Activated CD4-positive, alpha-beta T cell treated with anti-CD3 and anti-CD28 coated beads for 4 hours (primary cell): ENCODE measurements at places on chromosomes 5 and 9.

DNA sequence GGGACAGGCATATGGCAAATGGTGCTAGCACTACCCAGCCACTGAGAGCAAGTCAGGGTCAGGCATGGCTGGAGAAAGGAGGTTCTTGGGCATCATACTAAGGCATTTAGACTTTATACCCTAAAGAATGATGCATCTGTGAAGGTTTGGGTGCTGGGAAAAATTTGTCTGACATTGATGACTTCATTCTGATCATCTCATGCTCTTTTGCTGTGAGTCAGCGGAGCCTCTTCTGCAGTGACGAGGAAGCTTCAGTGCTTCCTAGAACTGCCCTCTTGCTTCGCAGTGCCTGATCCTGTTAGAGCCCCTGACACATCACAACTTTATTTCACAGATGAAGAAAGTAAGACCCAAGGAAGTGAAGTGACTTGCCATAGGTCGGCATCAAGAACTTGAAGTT lies 266.6 kb upstream of the GAS1 start:
- DNase-seq = no peak

DNA sequence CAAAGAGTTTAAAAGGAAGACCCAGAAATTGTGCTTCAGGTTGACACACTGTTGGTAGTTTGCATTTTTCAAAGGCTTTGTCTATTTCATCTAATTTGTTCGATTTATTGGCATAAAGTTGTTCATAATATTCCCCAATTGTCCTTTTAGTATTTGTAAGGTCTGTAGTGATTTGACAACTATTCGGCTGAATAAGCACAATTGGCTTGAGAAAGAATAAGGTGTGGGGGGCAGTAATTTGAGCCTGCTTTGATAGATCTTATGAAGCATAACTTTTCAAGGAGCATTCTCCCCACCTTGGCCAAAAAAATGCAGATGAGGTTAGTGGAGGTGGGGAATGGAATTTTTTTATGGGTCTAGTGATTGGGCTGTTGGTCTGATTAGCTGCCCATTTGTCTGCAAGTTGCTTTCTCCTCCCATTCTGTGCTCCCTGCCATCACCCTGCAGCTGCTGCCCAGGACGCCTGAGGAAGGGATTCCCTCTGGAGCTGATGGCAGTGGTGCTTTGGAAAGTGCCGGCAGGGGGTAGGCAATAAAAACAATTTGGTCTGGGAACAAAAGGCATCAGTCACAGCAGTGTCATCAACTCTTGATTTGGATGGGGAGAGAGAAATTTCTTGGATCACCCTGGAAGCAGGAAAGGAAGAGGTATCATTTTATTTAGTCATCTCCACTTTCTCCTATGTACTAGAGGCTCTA lies 26.6 kb downstream of the WNT8A start:
- no peak for DNase-seq

GRCh38 chr9:21806644-21807043 lies 4.2 kb downstream of the MTAP start:
- DNase-seq = no peak

DNA sequence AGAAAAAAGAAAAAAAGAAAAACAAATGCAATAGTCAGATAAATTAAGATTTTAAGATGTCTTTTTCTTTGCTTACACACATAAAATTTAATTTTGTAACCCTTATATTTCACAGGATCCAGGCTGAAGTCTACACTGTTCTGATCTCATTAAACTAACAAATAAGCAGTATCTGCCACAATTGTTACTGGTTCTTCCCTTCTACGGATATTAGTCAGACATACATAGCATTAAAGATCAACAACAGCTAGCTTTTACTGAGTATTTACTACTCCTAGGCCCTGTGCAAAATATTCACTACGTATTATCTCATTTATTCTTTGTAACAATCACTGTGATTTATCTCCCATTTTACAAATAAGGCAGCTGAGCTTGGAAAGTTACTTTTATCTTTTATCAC lies 34.9 kb downstream of the GNAQ start:
- DNase-seq = no peak

GRCh38 chr5:152686931-152687330 lies 281.9 kb upstream of the NMUR2 start:
- no peak for DNase-seq

DNA sequence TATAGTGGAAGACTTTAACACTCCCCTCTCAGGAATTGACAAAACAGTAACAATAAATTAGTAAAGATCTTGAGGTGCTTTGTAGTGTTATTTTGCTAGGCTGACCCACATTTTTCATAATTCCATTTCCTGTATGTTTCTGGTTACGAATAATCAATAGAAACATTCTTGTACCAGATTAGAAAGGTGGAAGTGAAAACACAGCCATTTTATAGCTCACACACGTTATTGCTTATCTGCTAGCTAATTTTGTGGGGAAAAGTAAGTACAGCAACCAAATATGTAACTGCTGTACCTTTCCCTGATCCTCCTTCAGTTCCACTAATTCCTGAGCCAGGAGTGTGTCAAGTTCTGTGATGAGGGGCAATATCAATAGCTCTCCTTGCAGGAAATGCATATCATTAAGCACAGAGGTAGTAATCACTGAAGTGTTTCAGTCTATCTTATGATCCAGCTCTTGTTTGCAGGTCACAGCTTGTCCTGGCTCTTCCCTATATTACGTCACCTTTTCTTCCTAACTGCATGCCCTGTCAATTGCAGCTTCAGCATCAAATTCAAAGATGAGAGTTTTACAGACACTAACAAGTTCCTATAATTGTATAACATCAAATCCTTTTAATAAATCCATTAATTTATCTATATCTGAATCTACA lies 59.4 kb downstream of the MINAR2 start:
- DNase-seq = no peak

GRCh38 chr9:14068690-14069089 lies 245.3 kb downstream of the NFIB start:
- no peak for DNase-seq

DNA sequence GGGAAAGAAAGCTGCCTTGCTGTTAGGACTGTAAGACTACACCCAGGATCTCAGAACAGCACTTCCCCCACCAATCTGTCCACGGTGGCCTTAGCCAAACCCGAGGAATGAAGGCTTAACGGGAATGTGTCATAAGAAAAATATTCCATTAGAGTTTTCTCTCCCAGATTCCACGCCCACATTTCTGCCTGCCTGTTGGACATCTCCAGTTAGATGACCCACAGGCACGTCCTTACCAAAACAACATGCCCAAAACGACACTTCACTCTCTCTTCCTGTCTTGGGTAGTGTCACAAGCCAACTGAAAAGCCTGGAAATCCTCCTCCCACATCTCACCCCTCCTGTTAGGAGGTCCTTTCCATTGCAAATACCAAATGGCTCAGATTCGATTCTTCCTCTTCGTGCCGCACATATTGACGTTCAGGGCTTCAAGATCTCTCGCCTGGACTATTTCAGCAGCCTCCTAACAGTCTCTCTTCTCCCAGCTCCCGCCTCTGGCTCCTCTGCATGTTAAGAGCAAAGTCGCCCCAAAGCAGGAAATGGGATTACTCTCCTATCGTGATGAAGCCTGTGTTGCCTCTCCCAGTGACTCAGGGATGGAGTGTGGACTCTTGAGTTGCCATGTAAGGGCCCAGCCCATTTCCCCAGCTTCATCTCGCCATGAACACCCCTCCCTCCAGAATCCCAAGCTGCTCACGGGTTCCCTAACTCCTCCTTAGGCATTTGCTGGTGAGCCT lies 159.3 kb downstream of the NR3C1 start:
- no peak for DNase-seq

DNA sequence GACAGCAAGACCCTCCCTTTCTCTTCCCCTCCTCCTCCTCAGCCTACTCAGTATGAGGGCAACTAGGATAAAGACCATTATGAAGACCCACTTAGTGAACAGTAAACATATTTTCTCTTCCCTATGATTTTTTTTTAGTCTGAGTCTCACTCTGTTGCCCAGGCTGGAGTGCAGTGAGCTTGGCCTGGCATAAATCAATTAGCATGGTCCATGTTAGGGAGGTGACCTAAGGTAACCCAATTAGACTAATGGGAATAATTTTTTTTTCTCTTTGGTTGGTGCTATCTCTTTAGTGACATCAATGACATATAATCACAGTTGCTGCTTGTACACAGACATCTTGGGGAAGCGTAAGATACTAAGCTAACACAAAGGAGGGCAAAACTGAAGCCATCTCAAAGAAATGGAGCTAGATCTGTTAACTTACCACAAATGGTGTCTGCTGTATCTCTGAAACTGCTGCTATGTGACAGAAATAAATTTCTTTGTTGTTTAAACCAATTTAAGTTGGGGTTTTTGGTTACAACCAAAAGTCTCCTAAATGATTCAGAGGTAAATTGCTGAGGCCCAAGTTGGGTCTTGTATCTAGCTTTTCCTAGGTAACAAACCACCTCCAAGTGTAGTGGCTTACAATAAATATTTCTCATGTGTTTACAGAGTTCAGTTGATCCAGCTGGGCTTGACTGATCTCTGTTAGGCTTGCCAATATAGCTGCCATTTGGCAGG lies 13.3 kb downstream of the PKD2L2 start:
- DNase-seq = no peak
